ENCODE measurements at places on chromosomes 2 and 18.
A peak's percentile ranks its signal among the peaks of the same experiment; 100 is the strongest.

DNA sequence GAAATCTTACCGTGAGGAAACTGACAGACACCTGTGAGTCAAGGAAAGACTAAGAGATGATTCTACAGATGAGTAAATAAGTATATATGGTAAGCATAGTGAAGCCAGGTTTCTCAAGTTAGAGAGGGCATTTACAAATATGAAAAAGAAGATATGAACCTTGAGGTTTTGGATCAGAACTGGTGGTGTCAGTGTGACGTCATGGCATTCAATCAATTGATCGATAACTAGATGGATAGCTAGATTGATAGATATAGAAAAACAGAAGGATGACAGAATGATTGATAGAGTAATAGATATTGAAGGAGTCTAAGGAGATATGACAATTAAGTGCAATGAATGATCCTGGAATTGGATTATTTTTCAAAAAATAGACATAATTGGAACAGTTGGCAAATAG lies 350.2 kb upstream of the MC4R start:
- no peak for DNase-seq

GRCh38 chr2:223500709-223501108 lies 101.5 kb downstream of the SCG2 start:
- DNase-seq = no peak

GRCh38 chr2:6970976-6971480 lies 53.8 kb downstream of the RNF144A start:
- no peak for DNase-seq

DNA sequence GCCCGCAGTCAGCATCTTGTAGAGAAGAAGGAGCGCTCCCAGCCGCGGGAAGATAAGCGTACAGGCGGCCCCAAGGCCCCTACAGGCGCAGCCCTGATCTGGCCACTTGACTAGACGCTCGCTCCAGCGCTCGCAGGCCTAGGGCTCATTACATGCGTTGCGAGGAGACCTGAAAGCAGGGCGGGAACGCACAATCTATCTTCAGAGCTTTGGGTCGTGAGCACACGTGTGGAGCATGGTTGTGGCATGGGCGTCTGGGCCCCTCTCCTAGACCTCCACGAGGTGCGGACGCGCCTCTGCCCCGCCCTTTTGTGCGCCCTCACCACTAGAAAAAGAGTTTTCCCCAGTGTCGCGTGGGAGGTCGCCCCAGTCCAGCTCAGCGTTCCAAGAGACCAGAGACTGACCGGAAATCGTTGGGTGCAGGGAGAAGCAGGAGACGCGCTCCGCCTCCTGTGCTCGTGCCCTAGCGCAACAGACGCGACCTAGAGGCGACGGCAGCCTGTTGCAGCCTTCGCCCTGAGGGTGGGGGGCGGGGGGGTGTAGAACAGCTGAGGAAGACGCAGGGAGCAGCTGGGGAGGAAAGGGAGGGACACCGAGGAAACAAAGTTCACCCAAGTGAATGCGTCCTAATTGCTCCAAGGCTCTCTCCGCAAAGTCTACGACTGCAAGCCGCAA lies 12.6 kb downstream of the NR4A2 start:
- no peak for DNase-seq

- DNase-seq = no peak
These were observed 110.7 kb downstream of the MDH1 start for GRCh38 chr2:63699549-63699839.

DNA sequence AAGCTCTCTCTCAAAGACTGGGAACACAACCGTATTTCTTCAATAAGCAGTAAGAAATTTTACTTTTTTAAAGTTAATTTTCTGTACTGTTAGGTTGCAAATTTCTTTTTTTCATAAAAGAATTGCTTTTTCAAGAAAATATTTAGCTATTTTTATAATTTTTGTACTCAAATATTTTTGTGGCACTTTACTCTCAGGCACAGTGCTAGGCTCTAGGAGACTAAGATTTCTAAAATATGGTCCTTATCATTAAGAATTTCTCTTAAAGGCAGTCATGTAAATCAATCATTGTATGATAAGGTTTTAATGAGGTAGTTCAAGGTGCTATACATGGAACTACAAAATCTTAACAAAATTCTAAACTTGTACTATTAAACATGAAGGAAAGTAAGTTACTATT lies 61.4 kb downstream of the MTX2 start:
- no peak for DNase-seq

- DNase-seq = no peak
These were observed 9.2 kb downstream of the ACOXL start for GRCh38 chr2:110741491-110741980.

GRCh38 chr2:184921676-184922075 lies 323.3 kb downstream of the ZNF804A start:
- DNase-seq = no peak

- peak; percentile 7 for DNase-seq
These were observed at the start of gene LONRF2 for GRCh38 chr2:100321866-100322820. Gene LONRF2, minus strand, starts transcription at chr2:100322501. Its CDS starts 408 bp downstream, at chr2:100322093.

DNA sequence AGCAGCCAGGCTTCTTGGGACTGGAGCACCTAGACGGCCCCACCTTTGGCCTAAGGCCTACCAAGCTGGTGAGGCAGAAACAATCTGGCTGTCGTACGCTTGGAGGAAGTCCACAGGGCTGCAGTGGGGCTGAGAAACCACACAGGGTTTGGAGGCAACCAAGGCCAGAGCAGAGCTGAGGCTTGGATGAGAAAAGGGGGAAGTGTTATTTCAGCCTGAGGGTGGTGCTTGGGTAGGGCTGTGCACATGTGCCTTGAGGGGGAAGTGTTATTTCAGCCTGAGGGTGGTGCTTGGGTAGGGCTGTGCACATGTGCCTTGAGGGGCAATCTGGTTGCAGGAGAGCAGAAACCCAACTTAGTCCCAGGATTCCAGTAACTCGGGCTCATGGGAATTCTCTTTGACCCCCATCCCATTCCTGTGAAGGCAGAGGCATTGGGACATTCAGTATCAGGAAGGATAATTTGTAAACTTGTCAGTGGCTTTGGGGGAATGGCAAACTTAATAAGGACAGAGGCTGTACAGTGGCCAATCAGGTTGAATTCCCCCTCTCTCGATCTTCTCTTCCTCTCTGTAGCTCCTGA lies 971 bp upstream of the FBXO41 start:
- no peak for DNase-seq

DNA sequence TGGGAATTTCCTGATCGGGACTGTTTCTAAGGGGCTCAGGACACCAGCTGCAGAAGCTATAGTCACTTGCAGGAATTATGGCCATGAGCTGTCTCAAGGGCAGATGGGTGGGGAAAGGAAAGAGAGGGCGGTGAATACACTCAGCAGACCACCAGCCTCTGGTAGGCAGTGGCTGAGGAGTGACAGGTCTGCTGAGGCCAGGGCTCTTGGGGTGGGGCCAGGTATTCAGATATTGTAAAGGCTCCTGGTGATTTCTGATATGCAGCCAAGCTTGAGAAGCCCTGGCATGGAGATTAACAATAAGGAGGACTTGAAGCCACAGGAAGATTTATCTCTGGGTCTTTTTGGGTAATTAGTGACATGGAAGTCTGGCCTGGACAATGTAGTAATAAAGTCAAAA lies 145.3 kb upstream of the AQP4 start:
- no peak for DNase-seq

DNA sequence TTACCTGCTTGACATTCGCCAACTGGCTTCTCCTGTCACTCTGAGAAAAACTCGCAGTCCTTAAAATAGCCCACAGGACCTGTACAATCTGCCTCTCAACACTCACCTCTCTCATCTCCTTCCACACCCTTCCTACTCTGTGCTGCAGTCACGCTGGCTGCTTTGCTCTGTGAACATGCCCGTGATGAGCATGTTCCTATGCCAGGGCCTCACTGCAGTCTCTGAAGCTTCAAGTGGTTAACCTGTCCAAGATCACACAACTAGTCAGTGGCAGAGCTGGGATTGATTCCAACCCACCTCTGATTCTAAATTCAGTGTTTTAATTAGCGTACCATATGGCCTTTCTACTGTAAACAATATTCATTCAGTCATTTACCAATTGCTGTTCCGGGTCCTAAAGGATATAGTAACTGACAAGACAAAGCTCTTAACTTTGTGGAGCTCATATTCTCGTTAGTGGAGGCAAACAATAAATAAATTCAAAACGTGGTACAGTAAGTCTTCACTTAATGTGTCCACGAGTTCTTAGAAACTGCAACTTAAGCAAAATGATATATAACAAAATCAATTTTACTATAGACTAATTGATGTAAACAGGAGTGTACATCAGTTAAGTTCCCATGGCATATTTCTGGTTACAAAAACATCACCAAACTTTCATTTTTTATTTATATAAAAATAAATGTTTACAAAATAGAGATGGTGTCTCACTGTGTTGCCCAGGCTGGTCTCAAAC lies 38.9 kb upstream of the FBXO11 start:
- DNase-seq = no peak

GRCh38 chr18:67517444-67517765 lies 885 bp upstream of the DSEL start:
- no peak for DNase-seq

GRCh38 chr2:94769733-94770132 lies 101.5 kb upstream of the TEKT4 start:
- DNase-seq = no peak

GRCh38 chr18:68466672-68467071 lies 248.2 kb downstream of the TMX3 start:
- no peak for DNase-seq

GRCh38 chr18:80009661-80010550 lies 21.5 kb upstream of the TXNL4A start:
- DNase-seq = no peak

DNA sequence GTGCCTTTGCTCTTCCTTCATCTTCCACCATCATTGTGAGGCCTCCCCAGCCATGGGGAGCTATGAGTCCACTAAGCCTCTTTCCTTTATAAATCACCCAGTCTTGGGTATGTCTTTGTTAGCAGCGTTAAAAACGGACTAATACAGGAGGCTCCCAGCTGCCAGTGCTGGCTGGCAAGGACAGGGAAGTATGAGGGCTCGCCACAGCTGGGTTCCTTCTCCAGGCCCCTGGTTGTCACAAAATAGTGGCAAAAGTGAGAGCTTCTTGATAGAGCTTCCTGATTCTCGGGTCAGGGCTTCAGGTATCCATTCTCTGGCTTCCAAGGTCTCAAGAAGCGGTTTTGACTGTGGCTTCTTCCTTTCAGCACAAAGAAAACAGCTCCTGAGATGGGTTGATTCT lies 85.0 kb downstream of the ZNF516 start:
- DNase-seq = no peak

- no peak for DNase-seq
These were observed 40.8 kb downstream of the PDIA6 start for GRCh38 chr2:10771786-10772185.

GRCh38 chr2:123816203-123816602 lies 208.9 kb upstream of the CNTNAP5 start:
- DNase-seq = no peak

DNA sequence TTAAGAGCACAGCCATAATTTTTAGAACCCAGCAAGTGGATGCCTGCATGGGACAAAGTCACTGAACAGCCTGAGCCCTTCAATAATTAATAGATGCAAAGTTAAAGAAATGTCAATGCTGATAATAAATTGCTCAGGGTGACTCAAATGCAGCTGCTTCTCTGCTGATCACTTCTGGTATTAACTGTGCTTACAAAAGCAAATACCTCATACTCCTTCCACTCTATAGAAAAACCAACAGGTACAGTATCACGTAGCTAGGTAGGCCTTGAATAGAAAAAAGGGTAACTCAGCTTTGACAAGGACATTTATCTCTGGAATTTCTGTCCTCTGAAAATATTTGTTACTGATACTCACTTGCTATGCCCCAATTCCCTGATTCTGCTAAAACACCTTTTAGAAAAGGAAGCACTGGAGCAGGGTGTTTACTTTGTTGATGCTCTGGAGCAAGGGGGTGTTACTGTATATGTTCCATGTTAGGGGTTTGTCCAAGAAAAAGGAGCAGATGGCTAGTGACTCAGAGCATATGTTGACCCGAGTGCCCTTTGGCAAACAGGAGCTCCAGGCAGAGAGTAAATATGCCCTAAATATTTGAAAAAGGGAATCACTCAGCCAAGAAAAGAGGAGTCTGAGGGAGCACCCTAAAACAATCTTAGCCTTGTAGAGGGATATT lies 59.1 kb upstream of the RTN4 start:
- DNase-seq = no peak

GRCh38 chr18:31176531-31176930 lies 13.9 kb upstream of the DSC1 start:
- DNase-seq = no peak

GRCh38 chr2:31270131-31270530 lies 36.2 kb downstream of the EHD3 start:
- DNase-seq = no peak
